ENCODE measurements at places on chromosomes 4 and X. TPM values are rescaled to one million over a fixed set of nuclear protein-coding genes. Genes with fewer than 3 reads are reported as not detected.

MND1 gene
- total RNA-seq, result 5.7 TPM

MAGEB2 gene
- total RNA-seq, result not detected

HSFX3 gene
- not detected for total RNA-seq

DCX gene
- total RNA-seq, result not detected

TBC1D8B gene
- 3.1 TPM for total RNA-seq

CT45A2 gene
- not detected for total RNA-seq

UNC5C gene
- 0.10 TPM for total RNA-seq

LDOC1 gene
- 15.4 TPM for total RNA-seq

CHRDL1 gene
- total RNA-seq, result not detected

LPAR4 gene
- total RNA-seq, result 0.30 TPM

BTC gene
- 0.34 TPM for total RNA-seq
